Aorta (tissue), 5 donors: ENCODE measurements at places on chromosomes 3 and 15.

DNA sequence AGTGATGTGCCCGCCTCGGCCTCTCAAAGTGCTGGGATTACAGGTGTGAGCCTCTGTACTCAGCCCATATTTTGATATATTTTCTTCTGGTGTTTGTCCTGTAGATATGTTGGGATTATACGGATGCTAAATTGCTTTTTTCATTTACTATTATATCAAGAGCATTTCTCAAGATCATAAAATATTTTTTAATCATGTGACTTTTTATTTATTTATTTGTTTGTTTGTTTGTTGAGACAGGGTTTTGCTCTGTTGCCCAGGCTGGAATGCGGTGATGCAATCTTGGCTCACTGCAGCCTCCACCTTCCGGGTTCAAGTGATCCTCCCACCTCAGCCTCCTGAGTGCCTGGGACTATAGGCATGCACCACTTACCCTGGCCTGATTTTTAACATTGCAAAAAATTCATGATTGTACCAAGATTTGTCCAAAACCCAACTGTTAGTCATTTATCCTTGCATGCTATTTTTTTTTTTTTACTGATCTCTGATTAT, 2.7 kb upstream of the PXK start:
- DNase-seq, result no peak

GRCh38 chr3:108479224-108479623, 31.2 kb downstream of the MYH15 start:
- DNase-seq, result no peak

DNA sequence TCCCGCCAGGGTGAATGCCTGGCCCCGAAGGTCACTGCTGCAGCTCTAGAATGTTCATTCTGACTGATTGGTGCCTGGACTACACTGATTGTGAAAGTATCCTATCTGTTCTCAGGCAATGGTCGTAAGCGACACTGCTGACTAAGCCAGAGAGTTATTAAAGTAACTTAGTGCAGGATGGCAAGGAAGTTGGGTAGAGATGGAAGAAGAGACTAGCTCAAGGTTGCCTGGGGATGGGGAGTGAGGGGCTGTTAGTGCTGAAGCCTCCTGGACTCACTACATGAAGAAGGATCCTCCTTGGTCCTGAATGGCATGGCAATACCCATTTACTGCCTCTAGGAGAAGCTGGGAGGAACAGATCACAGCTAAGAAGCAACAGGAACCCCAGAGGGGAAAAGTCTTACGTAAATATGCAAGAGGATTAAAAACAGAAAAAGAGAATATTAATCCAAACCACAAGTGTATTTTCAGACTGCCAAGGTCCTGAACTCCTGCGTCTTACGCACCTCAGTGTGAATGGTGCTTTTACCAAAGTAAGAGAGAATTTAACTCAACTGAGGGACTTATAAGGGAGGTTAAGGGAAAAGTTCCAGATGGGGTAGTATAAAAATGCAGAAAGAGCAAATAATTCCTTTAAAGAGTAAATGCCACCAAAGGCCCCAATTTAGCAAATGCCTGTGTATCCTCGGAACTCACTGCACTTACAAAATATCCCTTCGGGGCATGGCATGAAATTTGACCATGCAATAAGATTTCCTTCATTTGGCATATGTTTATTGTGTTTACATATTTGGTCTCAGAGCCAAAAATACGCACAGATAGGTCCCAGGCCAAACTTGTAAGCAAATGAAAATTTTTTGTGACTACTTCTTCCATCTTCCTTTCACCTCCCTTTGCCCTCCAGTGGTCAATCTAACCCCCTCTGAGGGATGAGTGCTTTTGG, 64.0 kb upstream of the DGKG start:
- DNase-seq, result no peak

GRCh38 chr15:56765251-56765650, 31.9 kb upstream of the ZNF280D start:
- no peak for DNase-seq

- DNase-seq, result no peak
These were observed 17.2 kb upstream of the CCR4 start for GRCh38 chr3:32934150-32934742.

DNA sequence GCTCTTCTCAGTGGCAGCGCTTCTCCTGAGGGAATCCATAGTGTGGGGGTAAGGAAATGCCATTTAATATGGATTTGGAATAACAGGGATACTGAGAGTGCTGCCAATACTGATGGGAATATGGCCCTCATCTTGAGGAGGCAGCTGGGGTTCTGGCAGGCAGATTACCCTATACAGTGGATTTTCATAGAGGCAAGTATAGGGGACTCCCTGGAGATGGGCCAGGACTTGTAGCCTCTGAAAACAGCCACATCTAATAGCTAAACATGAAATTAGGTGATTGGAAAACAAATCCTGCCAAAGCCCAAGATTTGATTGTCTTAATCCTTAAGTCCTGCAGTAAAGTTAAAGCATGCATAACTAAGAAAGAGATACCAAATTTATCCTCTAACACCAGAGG, 30.9 kb downstream of the DPH3 start:
- no peak for DNase-seq

GRCh38 chr3:72319194-72320094, 528.8 kb downstream of the SHQ1 start:
- DNase-seq, result no peak

GRCh38 chr15:34106423-34106822, 4.5 kb downstream of the PGBD4 start:
- no peak for DNase-seq

DNA sequence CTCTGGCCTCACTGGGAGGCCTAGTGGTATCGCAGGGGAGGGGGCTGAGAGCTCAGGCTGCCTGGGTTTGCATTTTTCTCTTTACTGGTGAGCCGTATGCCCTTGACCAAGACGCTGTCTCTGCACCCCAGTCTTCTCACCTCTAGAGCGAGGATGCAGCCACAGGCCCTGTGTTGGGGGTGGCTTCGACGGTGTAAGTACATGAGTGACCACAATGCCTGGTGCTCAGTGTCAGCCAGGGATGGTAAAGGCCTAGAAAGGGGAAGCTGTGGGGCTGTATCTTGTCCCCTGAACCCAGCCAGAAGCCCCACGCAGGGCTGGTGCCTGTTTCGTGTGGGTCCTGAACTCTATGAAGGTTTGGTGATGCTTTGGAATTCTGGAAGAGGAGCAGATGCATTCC, 19.8 kb downstream of the SYNM start:
- DNase-seq, result no peak

DNA sequence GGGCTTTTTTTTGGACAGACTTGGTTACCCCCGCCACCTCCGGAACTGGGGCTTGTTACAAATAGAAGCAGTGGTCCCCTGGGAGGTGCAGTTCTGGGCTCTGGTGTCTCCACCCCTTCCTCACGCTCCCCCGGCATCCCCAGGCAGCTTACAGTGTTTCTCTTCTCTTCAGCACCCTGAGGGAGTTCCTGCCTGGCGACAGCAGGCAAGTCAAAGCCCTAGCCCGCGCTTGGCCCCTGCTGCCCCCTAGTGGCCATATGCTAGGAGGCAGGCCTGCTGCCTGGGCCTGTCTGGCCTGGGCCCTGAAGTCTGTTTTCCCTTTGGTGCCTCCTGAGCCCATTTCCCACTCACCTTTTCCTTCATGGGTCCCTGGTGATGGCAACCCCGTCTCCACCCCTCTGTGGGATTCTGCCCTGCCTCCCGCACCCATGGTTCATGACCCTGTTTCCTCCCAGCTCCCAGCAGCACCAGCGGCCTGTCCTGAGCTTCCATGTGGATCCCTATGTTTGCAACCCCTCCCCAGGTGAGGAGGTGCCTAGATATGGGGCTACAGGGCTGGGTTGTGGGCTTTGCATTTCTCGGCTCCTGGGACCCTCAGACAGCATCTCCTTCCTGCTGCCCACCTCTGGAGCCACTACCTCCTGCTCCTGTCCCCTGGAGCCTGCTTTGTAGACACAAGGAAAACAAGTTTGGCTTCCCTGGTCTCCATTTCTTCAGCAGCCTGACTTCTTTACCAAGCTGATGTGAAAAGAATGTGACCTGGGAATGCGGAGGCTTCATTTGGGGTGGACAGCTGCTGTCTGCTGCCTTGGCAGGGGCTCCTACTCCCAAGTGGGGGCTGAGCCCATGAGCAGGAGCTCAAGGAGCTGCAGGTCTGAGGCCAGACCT, 2.2 kb downstream of the SNX22 start:
- DNase-seq, result peak; percentile 94

GRCh38 chr3:61323094-61323493, 71.8 kb upstream of the FHIT start:
- DNase-seq, result no peak

- no peak for DNase-seq
These were observed 315.4 kb upstream of the RASGRP1 start for GRCh38 chr15:38879909-38880471.

DNA sequence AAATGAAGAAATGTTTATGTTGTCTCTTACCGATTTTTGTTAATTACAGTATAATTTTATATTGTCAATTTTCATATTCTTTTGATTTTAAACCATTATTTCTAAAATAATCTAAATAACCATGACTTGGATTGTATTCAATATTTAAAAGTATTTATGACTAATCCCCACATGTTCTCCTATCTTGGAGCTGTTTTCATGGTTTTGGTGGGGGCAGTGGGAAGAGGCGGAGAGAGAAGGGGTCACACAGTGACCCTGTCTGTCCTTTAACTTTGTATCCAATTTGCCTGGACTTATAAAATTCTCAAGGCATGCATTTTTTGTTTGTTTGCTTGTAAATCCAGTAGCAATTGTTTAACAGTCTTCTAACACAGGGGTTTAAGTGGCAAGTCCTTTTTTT, 407.4 kb downstream of the NTRK3 start:
- DNase-seq, result no peak

DNA sequence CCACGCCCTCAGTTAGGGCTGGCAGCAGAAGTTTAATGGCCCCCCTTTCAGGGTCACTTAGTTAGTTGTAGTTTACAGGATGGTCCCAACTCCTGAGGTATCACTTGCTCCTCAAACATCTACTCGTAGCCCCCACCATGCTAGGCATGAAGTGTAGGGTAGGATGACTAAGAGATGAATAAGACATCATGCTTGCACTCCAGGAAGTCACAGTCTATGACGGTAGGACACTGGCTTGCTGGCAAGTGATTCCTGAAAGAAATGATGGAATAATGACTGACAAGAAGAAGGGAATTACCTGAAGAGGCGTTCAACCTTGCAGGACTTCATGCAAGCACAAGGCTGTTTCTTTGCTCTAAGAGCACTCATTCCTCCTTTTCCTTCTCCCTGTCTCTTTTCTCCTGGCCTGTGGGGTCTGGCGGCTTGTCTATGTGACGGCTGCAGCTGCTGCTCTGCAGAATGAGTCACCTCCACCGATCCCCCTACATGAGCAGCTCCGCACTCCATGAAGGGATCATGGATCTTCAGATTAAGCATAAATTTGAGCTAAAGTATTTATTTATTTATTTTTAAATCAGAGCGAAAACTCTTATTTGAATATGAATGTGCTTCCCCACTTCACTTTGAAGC, 82.9 kb upstream of the BOC start:
- no peak for DNase-seq

- no peak for DNase-seq
These were observed 71.8 kb upstream of the TMEM108 start for GRCh38 chr3:132966374-132966773.

DNA sequence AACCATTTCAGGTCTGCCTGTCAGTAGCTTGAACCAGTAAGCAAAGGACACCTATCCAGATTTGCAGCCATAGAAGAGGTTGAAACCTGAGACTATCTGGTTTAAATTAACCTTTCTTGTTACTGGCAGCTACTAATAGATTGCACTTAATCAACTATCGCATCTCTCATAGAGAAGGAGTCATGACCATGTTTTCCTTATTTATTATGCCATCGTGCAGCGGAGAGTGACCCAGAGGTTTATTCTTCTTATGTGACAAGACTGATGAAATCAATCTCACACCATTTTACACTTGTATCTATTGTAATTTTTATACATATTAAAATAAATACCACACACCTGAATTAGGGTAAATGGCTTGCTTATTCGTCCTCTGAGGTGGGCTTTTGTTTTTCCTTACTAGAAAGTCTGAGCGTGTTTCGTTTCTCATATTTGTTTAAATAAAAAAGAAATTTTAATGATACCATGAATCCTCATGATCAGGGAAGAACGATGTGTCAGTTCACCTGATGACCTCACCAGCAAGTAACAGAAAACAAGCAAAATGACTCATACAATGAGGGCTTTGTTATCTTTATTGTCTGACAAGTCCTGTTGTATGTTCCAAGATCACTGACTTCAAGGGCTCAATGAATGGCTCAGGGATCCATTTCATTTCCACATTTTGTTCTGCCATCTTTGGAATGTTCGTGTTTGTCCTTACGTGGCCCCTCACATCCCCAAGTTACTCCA, 379.5 kb upstream of the DPH6 start:
- DNase-seq, result no peak

DNA sequence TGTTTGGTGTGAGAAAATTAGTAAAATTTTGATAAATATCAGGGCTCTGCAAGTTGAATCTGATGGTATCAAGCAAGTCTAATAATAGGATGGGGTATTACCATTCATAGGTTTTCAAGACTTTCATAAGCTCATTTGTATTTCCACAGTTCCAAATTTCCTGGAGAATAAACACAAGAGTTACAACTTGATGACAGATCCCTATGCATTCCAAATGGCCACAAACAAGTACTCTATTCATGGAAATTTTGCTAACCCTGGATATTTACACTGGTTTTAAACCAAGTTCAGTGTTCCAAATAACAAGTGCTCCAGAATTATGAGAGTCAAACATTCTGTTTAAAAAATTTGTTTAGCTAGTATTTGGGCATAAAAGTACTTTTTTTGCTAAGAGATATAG, 75.0 kb upstream of the CNTN6 start:
- no peak for DNase-seq

GRCh38 chr3:71577011-71577410, 6.5 kb downstream of the FOXP1 start:
- no peak for DNase-seq

- DNase-seq, result no peak
These were observed 72.7 kb downstream of the INO80 start for GRCh38 chr15:41043276-41043951.

DNA sequence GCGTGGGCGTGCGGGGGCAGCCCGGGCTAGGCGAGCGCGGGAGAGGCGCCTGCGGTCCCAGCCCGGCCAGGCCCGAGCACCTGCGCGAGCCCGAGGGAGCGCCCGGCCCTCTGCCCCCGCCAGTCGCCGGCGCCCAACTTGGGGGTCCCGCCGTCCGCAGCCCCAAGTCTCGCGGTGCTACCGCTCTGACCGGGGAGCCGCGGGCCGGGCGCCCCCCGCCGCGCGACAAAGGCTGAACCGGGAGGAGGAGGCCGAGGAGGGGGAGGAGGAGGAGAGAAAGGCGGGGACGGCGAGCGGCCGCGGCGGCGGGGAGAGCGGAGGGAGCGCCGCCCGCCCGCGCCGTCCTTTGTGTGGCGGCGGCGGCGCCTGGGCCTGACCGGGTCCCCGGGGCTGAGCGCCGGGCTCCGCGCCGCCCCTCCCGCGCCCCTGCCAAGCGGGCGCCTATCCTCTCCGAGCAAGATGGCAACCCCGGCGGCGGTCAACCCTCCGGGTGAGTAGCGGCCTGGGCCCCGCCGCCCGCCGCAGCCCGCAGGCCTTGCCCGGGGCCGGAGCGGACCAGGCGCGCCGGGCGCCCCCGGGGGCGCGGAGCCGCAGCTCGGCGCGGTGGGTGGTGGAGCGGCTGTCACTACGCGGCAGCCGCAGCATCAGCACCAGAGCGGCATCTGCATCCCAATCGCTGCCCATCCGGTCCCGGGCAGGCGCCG, at the start of gene ARNT2:
Gene ARNT2, plus strand, starts transcription at position 326 of the 704 bp plus-strand sequence. Its CDS starts 134 bp downstream, at position 460.
- peak; percentile 80 for DNase-seq
